Fibroblast of skin of right biceps (primary cell): ENCODE measurements at places on chromosomes 7 and 10.

DNA sequence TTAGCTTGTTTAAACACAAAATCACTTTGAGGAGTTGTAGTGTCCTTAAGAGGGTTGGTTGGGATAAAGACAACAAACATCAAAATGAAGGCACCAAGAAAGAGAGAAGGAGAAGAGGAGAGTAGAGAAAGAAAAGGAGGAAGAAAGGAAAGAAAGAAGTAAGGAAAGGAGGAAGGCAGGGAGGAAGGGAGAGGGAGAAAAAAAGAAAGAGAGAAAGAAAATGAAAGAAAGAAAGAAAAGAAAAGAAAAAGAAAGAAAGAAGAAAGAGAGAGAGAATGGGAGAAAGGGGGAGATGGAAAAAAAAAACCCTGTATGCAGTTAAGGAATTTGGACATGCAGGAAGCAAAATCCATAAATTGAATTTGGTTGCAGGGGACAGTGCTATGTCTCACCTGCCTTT lies 635.4 kb upstream of the FZD8 start:
- DNase-seq, result no peak

GRCh38 chr7:130641497-130641896 lies 27.1 kb downstream of the COPG2 start:
- no peak for DNase-seq

DNA sequence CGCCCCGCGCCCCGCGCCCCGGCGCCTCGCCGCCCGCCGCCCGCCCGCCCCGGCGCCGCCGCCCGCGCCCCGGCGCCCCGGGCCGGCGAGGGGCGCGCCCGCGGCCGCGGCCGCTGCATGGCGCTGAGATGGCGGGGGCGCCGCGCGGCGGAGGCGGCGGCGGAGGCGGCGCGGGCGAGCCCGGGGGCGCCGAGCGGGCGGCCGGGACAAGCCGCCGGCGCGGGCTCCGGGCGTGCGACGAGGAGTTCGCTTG lies 174 bp downstream of the ADCY1 start:
- no peak for DNase-seq

DNA sequence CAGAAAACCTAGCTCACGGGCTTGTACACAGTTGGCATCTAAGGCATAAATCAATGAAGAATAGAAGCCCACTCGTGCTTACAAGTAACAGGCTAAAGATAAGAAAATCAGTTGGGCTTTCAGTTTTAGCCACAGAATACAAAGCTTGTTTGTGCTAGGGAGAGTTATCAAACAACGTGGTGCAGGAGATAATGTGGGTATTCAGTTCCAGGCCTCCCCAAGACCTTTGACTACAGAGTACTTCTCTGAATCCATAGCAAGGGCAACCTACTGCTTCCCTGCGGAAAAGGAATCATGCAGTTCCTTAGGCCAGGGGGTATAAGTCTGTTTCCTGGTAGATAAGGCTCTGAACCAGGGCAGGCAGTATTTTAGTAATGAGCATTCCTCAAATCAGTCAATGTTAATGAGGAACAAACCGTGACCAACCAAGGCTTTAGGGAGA lies 219.5 kb upstream of the CSTF2T start:
- no peak for DNase-seq

DNA sequence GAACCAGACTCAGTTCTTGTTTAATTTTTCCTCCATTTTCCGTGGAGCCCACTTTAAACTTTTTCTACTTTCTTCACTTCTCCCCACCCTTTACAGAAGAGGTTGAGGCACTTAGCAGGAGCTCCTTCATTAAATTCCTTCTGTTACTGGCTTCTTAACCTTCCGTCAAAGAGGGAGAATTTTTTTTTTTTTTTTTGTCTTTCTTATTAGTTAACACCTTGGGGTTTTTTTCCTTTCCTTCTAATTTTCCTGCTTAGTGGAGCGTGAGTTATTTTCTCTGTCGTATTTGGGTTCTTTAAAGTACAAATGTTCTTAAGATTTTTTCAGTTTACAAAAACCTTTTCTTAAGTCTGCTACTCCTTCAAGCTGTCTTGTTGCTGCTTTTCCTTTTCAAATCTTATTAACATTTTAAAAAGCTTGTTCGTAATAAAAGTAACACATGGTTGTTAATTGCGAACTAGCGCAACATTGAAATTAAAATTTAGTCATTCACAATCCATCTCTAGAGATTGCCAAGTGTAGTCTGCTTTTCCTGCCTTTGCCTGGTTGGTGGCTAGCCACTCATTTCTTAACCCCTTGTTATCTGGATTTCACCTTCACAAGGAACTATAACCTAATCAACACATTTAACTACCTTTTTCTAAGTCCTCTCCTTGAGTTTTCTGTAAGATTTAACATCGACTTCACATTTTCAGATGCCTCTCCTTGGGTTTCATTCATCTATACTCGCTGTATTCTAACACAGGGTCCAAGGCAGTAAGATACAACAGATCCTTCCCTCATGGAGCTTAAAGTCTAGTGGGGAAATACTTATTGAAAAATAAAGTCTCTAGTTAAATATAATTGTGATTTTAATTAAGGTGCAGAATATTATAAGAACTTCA lies 2.0 kb downstream of the BMPR1A start:
- peak; percentile 38 for DNase-seq

DNA sequence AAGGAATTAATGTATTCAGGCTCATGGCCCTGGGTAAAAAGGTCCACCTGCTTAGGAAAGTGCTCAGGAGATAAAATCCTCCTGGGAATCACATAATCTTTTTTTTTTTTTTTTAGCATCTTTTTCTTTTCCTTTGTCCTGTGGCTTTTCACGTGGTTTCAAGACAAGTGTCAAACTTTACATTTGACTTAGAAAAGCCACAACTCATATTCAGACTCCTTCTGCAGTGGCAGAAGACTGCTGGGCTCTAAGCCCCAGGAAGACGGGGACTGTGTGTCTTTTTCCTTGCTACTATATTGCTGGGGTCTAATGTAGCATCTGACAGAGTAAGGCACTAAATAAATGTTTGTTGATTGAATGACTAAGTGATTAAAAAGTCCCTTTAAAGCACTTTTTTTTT lies 127.5 kb upstream of the ANKRD1 start:
- DNase-seq, result no peak
